ENCODE measurements at places on chromosomes 3 and 15.
A peak's percentile ranks its signal among the peaks of the same experiment; 100 is the strongest.

GRCh38 chr3:186502966-186503712 lies 41.0 kb downstream of the CRYGS start:
- DNase-seq, result no peak

GRCh38 chr3:196962108-196962929 lies 6.3 kb downstream of the PIGZ start:
- DNase-seq, result no peak

- no peak for DNase-seq
These were observed 19.6 kb upstream of the CPOX start for GRCh38 chr3:98612996-98613517.

DNA sequence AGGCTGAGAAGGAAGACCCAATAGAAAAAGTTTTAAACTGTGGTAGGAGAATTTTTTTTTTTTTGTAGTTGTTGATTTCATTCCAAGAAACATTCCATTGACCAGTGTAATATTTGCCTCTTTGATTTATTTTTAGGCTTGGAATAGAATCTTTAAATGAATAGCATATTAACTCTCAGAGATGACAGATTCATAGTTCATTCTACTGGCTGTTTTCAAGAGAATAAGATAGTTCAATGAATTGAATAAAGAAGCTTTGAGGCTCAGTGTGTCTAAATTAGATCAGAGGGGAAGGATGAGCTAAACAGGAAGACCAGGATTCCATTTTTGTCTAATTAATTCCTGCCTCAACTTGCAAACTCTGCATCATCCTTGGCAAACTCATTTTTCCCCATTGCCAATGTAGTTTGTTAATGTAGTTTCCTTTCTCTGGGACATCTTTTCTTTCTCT lies 98.4 kb downstream of the NAALADL2 start:
- no peak for DNase-seq

DNA sequence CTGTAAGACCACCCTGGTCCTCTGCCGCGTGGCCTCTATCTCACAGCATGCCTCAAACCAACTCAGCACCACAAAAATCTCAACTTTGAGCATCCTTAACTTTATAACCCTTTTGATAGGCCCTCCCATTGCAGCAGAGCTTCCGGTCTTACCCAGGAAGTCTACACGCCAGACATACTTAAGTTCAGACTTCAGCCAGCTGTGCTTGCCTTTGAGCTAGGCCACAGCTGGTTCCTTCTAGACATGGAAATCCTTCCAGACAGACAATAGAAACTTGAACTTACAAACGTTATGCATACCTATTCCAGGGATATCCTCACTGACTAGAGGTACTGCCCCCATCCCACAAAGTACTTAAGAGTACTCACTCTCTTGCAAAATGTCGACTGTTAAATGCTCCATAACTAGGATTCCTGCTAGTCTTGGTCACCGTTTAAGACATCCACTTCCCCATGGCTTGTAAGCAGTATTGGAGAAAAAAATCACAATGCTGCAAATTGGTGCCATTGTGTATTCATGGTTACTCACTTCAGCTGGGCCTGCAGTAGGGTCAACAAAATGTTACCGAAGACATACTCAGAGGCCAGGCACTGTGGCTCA lies 183.5 kb downstream of the TBL1XR1 start:
- no peak for DNase-seq

DNA sequence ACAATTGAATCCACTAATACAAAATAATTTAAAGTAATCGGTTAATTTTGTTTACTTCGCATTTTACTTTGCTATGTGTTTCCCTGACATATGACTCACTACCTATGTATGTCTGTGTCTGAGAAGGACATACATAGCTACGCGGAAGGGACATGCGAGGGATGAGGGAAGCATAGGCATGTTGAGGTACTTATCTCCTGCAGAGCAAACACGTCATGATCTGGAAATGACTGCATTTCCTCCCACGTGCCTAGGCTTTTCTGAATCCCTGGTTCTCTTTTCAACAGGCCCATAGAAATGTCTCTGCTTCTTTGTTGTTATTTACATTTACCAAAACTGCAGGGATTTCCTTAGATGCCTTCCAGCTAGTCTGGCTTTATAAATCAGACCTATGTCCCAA lies 27.5 kb downstream of the ALCAM start:
- no peak for DNase-seq

DNA sequence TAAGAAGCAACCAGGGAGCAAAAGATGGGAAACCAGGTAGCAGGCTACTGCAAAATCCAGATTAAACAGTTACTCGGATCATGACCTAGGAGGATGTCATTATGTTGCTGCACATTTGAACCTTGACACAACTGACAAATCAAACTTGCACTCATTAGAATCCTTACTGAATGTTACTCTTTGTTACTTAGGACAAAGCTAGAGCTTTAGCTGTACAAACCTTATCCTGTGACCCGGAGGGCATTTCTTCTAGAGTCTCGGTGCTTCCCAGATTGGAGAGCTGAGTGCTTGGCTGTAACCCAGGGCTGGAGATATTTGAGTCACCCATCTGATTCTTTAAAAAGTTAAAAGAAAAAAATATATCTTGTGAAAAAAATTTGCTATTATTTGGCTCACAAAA lies 43.4 kb downstream of the DCP1A start:
- no peak for DNase-seq

DNA sequence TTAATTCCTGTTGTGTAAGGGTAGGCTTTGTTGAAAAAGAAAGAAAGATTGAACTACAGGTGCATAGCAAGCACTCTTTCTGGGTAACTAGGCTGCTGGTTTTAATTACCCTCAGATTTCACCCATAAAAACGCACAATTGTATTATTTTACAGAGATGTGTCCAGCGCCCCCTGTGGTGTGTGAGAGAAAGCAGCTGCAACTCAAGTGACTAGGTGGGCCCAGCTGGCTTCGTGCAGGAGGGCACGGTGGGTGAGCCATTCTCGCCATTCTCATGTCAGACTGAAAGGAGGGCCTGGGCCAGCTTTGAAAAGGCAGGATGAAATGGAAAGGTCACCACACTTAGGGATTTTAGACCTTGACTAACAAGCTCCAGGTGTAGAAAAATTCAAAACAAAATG lies 122.6 kb downstream of the LRIG1 start:
- DNase-seq, result no peak

GRCh38 chr3:178099862-178100261 lies 436.4 kb upstream of the KCNMB2 start:
- DNase-seq, result no peak

- no peak for DNase-seq
These were observed 15.4 kb downstream of the CCDC54 start for GRCh38 chr3:107392549-107393165.

GRCh38 chr15:74614744-74615507 lies 710 bp upstream of the CLK3 start:
- DNase-seq, result peak; percentile 69

DNA sequence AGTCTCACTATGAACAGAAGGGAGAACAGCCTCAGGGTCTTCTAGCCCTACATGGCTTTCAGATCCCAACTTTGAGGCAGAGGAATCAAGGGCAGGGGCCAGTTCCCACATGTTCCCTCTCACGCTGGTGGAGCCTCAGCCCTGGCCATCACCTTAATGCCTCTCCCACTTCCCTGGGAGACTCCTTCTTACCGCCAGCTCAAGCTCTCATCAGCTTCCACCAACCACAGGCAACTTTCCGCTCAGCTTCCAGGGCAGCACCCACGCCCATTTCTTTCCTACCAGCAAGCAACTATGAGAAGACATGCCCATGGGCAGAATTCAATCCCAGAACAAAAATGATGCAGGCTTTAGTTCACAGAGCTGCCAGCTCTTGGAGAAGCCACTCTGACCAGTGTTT lies 63.5 kb downstream of the RUBCN start:
- no peak for DNase-seq
